COLO829 (cell line): ENCODE measurements at places on chromosomes 1 and 21.

- DNase-seq = no peak
These were observed 90.4 kb downstream of the KIF26B start for GRCh38 chr1:245245021-245245667.

DNA sequence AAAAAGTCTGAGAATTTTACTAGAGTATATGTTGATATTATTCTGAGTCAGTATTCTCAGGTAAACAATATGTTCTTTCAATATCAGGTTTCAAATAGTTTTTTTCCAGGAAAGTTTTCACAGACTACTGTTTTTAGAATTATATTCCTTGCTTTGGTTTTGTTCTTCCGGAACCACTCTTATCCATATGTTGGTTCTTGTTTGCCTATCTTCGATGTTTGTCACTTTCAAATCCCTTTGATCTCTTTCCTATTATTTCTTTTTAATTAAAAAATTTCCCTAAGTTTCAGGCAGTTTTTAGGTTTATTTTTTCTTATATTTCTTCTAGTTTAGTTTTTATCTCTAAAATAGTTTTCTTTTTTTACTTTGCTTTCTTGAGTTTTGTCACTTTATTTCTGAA is 20.9 kb downstream of the NOS1AP start:
- DNase-seq = no peak

- DNase-seq = no peak
These were observed 82.4 kb downstream of the PBX1 start for GRCh38 chr1:164641353-164641730.

- no peak for DNase-seq
These were observed 35.8 kb downstream of the CRYAA start for GRCh38 chr21:43204638-43205037.

- DNase-seq = no peak
These were observed 70.4 kb downstream of the FOXJ3 start for GRCh38 chr1:42264511-42265190.

GRCh38 chr1:208526613-208527125 is 282.5 kb upstream of the PLXNA2 start:
- no peak for DNase-seq

DNA sequence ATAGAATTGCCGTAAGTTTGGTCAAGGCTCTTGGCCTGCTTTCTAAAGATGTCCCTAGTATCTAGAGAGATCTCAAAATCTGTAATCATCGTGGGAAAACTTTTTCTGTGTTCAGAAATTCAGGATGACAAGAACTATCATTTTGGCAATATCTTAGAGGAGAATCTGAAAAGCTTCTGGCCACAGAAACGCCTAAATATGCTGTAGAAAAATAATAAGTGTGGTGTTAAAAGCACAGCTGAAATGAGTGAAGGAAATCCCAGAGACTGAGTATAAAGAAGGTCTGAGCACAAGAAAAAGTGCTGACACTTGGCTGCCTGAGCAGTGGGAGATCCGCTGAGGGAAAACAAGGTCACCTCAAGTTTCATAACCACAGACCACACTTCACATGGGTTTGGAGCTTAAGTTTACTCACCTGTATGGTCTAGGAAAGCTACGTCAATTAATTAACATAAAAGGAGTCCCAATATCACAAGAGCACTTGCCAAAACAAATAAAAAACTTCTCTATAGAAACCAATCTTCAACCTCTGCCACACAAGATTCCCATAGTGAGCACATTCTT is 235.2 kb upstream of the IRF2BP2 start:
- DNase-seq = no peak

DNA sequence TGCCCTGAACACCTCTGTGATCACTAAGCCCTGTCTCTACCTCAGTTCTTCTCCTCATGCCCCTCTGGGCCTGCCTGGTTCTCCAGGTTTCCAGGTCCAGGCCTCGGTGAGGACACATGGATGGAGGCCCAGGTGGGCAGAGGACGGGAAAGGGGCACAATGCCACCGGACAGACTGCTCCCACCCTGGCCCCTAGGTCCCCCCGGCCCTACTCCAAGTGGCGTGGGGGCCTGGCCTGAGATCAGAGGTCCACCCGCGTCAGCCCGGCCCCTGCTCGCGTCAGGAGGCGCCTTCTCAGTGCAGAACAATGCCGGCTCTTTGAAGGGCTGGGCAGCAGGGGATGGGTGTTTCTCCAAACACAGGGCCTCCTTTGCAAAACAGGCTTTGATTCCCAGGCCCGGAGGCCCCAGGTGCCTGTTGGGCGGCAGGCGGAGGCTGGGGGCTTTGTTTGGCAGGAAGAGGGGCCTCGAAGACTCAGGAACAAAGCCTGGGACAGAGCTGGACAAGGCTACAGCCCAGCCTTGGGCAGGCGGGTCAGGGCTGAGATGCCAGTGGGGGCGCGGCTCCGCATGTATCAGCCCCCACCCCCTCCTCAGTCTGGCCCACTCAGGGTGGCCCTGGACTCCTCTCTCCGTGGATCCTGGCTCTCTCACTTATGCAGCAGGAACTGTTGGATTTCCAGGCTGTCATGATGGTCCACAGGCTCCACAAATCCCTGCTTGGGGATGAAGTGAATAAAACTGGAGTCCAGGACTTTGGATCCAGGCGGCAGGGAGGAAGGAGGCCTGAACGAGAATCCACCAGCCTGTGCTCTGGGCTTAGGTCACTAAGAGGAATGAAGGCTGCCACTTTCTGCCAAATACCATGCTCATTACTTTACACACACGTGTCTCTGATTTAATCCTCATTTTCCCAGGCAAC is 77.4 kb upstream of the SLC2A1 start:
- DNase-seq = no peak

DNA sequence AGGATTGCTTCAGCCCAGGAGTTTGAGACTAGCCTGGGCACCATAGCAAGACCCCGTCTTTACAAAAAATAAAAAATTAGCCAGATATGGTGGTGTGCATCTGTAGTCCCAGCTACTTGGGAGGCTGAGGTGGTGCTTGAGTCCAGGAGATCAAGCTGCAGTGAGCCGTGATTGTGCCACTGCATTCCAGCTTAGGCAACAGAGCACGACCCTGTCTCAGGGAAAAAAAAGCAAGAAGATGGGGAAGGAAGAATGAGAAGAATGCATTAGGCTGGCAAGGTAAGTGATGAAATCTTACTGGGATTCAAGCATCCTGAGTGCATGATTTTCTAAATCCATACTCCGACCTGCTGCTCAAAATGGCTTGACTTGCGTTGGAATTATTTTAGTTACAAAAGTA is 6.8 kb downstream of the PCP4L1 start:
- no peak for DNase-seq
